ENCODE measurements at places on chromosomes 12 and 14.
A peak's percentile ranks its signal among the peaks of the same experiment; 100 is the strongest.

GRCh38 chr12:94938583-94938982, 64.9 kb downstream of the NDUFA12 start:
- no peak for DNase-seq

GRCh38 chr14:35565871-35566464, 32.0 kb downstream of the INSM2 start:
- DNase-seq, result no peak

DNA sequence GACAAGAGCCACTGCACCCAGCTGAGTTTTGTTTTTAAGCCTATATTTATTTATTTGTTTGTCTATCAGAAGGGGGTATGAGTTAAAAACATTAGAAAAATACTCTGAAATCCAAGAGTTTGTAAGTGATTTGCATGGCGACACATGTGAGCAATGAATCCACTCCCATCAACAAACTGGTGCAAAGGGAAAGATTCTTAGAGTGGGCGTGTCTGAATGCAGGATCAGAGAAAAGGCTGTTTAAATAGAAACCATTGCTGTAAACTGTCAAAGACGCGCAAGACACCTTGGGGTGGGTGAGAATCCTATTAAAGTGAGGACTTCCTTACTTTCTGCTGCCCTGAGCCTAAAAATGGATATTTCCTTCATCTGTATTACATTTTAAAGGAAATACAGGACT, 51.9 kb downstream of the ZFYVE26 start:
- DNase-seq, result no peak

- no peak for DNase-seq
Observed at GRCh38 chr14:69012256-69012953, 33.3 kb upstream of the ACTN1 start.

GRCh38 chr12:39930101-39930500, 175.8 kb downstream of the SLC2A13 start:
- no peak for DNase-seq

DNA sequence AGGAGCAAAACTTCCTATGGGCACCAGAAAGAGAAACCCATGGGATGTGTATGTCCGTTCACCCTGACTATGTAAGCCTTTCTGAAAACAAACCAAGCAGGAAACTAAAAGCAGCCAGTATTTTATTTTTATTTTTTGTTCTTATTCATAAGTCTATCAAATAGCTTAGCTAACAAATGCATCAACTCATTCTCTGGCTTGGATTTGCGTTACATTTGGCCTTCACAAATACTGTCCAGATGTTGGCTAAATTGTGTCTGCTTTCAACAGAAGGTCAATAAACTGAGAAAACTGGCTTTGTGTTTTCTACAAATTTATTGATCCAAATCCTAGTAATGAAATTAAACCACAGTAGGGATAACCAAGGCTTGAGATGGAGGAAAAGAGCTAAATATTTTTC, 379.0 kb downstream of the NOVA1 start:
- no peak for DNase-seq

DNA sequence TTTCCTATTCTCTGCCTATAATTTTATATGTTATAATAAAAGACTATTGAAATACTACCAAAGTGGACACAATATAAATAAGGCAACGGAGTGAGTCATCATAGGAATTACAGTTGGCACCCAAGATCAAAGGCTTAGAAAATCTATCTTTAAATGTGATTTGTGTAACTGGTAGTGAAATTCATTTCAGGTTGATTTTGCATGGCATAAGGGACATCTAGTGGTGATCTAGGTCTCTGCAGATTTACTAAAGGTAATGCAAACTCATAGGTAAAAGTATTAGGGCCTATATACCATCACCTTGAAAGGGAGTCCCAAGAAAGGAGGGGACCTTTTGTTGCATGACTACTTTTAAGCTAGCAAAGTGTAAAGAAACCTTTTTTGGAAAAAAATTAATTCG, 527.2 kb downstream of the NRXN3 start:
- no peak for DNase-seq

GRCh38 chr14:49900973-49901372, 8.1 kb downstream of the ARF6 start:
- DNase-seq, result no peak

- no peak for DNase-seq
Observed at GRCh38 chr12:45354399-45354798, 138.5 kb downstream of the ANO6 start.

GRCh38 chr14:52328276-52328675, 14.2 kb downstream of the PTGER2 start:
- no peak for DNase-seq

- no peak for DNase-seq
Observed at GRCh38 chr12:30829876-30830275, 75.1 kb upstream of the CAPRIN2 start.

- DNase-seq, result no peak
Observed at GRCh38 chr12:992647-993046, 1.6 kb downstream of the ERC1 start.

DNA sequence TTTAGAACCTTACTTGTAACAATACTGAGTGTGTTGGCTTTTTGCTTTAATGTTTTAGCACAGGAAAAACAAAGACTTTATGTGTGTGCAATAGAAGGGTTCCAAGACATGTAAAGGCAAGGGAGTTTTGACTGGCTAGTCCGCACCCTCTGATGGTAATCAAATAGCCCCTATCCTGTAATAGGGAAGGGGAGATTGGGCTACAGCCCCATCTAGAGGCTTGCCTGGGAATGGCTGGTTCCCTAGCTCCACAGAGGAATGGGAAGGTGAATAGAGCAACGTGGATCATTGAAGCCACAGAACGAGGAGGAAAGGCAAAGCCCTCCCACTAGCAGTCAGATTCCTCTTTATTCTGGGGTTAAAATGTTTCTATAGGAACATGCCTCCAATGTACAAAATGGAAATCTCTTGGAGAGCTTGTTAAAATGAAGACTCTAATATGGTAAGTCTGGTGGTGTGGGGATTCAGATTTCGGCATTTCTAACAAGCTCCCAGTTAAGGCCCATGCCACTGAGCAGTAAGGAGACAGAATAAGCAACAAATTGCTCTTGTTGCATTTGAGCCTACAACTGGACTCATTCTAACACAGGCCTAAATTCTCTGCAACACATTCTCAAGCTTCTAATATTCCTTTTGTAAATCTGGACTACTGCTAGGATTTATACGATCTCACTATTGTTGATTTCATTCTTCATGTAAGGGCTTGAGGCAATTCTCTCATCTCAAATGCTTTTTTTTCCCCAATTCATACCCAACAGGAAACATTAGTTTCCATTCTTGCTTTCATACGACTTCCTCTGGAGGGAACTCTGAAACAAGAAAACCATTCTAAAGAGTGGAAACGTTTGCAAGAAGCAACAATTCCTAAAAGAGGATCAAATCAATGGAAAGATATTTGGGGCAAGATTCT, 57.1 kb downstream of the NIN start:
- DNase-seq, result no peak

DNA sequence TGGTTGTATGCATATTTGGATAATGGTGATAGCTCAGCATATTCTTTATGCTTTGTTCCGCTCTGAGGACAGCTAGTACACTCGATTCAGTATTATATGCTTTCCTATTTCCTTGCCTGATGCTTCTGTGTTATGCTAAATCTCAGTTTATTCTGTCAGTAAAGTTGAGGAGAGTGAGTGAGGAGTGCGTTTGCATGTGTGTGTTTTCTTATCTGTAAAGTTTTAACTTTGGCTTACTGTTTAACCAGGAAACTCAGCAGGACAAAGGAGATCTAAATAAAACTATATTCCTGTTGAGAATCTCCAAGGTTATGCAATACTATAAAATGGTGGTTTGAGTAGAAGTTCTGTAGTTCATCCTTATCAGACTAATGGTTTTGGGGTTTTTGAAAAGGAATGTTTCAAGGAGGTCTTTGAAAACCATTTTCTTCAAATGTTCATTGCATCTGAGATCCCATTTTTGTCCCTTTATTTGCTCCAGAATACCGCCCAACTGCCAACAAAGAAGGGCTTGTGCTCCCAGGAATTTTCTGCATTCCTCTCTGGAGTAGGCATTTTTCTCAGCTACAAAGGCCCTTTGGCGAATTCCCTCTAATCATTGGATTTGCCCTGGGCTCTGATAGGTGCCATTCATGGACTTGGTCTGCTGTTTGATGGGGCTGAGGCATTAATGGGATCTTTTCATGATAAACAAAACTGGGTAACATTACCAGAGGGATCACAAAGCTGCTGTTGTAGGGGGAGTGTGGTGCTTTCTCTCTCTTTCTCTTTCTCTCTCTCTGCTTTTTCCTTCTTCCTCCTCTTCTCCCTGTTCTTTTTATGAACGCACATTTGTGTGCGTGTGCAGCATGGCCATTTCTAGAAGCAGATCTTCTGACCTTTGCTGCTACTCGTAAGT, 71.7 kb downstream of the HMGA2 start:
- no peak for DNase-seq

DNA sequence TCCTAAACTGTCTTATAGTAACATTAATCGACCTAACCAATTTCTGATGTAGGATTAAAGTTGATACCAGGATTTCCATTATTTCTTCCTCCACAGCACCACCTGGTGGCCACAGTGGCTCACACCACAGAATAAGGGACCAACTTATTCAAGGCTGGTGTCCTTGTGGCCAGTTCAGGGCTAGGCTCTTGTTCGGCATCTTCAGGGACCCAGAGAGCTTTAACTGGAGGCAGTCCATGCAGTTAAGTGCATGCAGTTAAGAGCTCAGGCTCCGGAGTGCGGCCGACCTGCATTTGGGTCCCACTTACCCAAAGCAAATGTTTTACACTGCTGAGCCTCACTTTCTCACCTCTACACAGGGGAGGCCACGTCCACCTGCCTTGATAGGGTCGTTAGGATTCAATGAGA, 42.0 kb upstream of the GPR68 start:
- DNase-seq, result peak; percentile 83

DNA sequence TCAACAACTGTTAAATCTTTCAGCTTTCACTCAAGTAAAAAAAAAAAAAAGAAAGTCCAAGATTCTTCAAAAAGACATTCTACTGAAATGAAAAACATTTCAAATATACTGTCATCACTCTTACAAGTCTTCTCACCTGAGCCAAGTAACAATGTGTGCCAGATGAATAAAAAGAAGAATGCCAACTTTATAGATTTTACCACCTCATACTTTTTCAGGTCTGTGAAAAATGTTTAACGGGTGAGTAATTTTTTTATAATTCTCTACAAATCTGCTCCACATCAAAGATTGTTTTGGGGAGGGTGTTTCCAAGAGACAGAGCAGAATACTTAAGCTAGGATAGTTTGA, 181.0 kb upstream of the BMP4 start:
- DNase-seq, result no peak

- DNase-seq, result no peak
Observed at GRCh38 chr12:31867292-31867691, 91.9 kb upstream of the RESF1 start.

GRCh38 chr14:76501156-76501720, 125.3 kb downstream of the ESRRB start:
- no peak for DNase-seq

All from stimulated activated CD4-positive, alpha-beta T cell treated with anti-CD3 and anti-CD28 coated beads, Interleukin-1b, Interleukin-23, amount 100 ng/mL, for 1 hour (primary cell).